ENCODE measurements at places on chromosomes 16 and 17.

- no peak for DNase-seq
Measured at GRCh38 chr17:38507921-38508569, 79.8 kb downstream of the ARHGAP23 start.

DNA sequence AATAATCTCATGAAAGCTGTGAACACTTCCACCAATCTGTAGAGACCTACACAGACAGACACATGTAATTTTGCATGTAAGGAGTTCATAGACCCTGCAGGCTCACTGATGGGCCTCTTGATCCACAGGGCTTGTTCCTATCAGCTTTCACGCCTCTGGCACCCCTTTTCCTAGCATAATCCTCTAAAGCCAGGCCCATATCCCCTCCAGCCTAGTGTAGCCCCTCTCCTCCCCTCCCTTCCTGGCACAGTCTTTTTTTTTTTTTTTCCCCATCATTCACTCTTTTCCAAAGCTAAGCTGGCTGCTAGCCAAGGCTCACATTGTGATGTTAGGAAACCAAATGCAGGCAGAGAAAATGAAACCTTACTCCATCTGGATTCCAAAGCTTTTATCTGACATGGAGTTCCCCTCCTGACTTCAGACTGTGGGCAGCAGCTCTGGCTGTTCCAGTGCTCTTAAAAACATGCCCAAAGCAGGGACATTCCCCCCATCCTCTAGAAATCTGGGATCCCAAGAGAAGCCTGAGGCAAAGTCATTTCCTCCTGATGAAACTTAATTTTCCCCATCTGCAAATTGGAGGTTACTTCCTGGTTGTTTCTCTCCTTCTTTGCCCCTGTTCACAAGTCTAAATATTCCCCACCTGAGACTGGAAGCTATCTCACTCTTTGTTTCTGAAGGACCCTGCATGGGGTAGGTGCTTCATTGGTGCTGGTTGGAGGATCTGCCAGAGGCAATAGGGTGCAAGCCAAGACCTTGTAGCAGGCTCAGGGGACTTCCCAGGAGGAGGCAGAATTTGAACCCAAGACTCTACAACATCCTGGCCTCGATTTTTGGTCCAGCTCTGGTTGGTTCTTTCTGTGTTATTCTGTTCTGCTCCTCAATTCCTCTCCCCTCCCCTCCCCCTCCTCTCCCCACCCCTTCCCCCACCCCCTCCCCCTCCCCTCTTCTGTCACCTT lies 9.9 kb upstream of the CCL5 start:
- DNase-seq: no peak

- peak; percentile 91 for DNase-seq
Measured at GRCh38 chr17:19507775-19508576, 25.7 kb upstream of the SLC47A1 start.

DNA sequence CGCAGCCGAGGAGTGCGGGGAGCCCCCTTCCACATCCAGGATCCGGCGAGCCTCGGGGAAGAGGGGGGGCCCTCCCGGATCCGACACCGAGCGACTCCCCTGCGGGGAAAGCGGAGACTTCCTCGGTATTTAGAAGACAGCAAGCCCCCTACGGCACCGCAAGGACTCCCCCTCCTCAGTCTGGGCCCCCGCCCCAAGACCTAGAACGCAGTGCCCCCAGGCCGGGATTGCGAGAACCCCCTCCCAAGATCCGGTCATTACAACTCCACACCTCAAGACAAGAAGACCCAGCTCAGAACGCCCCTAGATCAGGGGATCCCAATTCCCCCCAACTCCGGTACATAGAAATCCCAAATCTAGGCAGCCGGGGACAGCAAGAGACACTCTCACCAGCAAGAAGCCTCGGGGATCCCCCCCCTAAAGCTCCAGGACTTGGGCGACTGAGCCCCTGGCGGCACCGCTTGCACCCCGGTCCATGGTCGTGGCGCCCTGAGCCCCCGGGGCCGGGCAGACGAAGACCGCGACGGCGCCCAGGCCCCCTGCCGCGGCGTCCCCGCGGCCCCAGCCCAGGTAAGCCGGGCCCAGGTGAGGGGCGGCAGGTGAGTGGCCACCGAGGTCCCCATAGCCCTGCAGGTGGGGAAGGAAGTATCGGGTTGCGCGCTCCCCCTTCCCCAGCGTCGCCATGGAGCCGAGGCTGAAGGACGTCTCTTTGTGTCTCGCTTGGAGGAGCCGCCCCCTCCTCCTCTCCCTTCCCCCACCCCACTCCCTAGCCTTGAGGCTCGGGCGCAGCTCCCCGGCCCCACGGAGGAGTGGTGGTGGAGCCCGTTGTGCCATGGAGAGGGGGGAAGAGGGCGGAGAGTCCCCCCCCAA lies 641 bp downstream of the SBK1 start:
- DNase-seq: no peak

GRCh38 chr16:31187808-31188189 lies 7.9 kb downstream of the FUS start:
- no peak for DNase-seq

DNA sequence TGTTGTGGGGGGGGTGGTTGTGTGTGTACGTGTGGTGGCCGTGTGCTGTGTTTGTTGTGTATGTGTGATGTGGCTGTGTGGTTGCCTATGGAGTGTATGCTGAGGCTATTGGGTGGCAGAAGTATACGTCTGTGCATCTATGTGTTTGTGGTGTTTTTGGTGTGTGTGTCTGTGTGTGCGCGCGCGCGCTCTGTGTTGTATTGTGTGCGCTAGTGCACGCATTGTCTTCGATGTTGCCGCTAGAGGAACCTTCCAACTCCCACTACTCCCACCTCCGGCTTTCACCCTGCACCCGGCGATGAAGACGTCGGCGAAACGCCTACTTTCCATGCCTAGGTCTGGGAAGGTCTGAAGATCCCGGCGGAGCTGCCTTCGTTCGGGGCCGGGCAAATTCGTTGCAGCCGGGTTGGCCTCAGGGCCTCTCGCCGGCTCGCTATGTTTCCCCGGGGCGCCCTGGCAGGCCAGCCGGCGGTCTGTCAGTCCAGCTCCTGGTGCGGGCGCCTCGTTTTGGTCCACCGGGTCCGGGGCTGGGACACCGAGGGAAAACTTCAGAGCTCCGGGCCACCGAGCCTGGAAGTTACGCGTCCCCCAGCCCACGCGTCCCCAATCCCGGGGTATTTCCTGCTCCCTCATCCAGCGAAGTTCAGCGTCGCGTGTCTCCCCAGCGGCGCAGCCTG lies 5.2 kb upstream of the DLX4 start:
- no peak for DNase-seq

GRCh38 chr17:74452033-74452840 lies 14.2 kb upstream of the CD300A start:
- DNase-seq: peak; percentile 6

DNA sequence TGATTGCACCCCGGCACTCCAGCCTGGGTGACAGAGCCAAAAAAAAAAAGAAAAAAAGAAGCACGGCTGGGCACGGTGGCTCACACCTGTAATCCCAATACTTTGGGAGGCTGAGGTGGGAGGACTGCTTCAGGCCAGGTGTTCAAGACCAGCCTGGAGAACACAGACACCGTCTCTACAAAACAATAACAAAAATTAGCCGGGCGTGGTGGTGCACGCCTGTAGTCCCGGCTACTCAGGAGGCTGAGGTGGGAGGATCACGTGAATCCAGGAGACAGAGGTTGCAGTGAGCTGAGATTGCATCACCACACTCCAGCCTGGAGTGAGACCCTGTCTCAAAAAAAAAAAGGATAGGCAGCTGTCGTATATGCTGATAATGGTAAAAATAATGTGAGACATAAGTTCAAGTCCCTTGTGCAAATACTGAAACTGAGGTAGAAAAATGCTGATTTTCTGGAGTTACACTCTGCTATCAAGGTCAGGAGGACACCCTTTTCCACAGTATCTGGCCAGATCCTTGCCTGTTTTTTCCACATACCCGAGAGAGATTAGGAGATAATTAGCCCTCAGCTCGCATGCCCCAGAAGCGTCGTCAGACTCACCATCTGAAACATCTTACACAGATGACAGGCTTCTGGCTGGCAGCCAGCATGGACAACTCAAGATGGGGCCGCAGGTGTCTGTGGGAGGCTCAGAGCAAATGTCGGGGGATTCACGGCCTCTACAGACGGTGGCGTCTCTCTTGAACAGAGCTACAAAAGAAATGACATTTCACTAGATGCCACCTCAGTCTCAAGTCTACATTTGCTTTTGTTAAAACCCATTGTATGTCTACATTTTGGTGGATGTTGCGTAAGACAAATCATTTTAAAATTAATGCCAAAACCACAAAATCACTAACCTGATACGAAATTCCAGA lies 36.8 kb downstream of the WDR45B start:
- DNase-seq: no peak

- DNase-seq: peak; percentile 56
Measured at GRCh38 chr16:30473231-30474073, 910 bp downstream of the ITGAL start.

GRCh38 chr17:57959929-57960328 lies 4.7 kb upstream of the CUEDC1 start:
- no peak for DNase-seq

DNA sequence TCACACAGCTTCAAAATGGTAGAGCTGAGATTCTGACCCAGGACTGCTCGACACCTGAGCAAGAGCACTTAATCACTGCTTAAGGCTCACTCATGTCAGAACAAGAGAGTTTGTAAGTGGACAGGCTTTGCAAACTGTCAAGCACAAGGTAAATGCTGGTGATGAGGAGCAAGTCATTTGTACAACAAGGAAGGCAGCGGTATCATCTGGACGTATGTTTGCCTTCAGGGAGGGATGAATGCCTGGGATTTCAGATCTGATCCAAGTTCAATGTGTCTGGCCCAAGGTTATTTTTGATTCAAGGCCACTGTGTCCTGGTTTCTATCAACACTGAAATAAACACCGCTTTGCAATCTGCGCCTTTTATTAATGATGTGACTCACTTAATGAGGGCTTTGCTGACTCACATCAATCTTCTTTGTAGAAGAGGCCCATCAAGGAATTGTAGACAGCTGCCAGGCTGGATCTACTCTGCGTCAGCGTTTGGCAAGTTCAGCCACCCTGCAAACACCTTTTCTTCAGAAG lies 174.4 kb upstream of the HS3ST3A1 start:
- DNase-seq: no peak

- DNase-seq: no peak
Measured at GRCh38 chr17:42529061-42529460, 7.0 kb upstream of the NAGLU start.

DNA sequence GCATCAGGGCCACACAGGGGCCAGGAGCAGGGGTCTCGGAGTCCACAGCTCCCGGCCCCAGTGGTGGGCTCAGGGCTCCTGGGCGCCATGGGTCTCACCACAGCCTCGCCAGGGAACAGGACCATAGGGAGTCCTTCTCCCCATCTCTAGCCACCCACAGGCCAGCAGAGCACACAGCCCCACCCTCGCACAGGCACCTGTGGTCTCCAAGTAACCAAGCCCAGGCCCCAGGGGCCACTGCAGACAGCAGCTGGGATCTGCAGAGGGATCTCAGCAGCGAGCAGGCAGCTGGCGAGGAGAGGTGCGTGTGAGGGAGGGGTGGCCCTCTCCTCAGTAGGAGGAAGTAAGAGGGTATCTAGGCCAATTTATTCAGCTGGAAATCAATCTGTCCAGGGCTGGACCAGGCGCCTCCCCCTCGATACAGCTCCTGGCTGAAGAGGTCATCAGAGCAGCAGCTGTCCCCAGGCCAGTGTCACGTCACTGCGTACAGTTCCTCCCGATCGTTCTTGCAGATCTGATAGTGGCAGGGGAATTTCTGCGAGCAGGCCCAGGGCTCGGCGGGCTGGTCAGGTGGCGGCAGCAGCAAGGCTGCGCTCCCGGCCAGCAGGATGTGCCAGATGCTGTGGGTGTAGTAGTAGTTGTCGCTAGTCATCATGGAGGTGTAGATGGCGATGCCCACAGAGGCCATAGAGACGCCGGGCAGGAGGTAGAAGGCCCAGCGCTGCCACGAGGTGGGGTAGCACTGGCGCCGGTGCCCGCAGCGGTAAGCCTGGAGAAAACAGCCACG lies 1.4 kb upstream of the MRPL28 start:
- DNase-seq: no peak

GRCh38 chr16:20940871-20941635 lies 40.5 kb downstream of the LYRM1 start:
- DNase-seq: no peak

GRCh38 chr17:77892469-77893143 lies 65.9 kb upstream of the TNRC6C start:
- DNase-seq: no peak

DNA sequence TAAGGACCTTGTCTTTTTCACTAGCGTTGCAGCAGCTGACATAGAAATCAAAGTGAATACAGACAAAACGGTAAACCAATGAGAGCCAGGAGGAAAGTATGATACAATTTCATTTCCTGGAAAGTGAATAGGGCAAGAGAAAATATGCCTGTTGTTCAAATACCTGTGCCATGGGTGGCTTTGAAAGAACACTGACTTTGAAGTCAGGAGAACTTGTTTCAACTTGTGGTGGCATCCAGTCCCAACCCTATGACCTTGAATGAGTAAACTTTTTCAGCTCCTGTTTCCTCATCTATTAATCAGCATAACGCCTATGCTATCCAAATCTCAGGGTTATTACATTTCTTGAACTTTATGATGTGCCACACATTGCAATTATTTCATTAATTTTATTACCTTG lies 173.7 kb upstream of the HS3ST3A1 start:
- no peak for DNase-seq

GRCh38 chr17:73430848-73431247 lies 119.0 kb upstream of the CDC42EP4 start:
- DNase-seq: no peak

DNA sequence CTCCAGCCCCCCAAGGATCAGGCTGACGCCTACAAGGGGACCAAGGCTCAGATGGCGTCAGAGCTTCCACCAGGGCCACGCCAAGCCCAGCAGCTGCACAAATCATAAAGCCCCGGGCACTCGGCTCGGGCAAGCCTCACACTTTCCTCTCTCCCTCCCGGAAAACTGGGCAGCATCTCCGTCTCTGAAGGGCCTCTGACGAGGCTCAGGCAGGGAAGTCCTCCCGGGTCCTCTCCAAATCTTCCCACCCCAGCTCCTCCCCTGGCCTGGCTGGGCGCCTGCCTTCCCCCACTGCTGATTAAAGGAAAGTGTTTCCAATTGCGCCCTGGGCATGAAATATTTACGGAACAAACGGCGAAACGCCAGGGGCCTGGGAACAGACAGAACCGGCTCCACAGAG lies 38.5 kb downstream of the PIEZO1 start:
- no peak for DNase-seq

- no peak for DNase-seq
Measured at GRCh38 chr16:75485230-75486013, 9.8 kb downstream of the CHST6 start.

- no peak for DNase-seq
Measured at GRCh38 chr17:79090443-79091225, 16.0 kb downstream of the ENGASE start.

DNA sequence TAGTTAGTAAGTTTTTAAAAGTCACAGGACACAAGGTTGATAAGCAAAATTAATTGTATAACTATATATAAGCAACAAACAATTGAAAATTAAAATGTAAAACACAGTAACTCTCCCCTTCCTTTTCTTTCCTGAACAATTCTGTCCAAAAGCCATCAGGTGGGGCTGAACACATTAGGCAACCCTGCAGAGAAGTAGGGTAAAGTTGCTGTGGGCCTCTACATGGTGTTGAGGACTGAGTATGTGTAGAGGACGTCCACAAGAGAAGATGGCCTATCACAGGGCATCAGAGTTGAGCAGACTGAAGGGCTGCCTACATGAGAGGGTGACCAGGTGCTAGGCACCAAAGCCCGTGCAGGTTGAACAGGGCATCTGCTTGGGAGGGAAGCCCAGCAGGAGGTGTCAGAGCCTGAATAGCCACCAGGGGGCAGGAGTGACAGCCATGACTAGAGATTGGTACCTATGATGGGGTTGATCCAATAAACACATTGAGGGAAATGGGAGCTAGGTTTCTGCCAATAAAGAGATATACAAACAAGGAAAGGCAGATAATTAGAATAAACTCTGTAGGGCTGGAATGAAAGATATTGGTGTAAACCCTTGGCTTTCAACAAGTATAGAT lies 415.1 kb downstream of the NPIPA8 start:
- DNase-seq: peak; percentile 52

Data from CD4-positive, alpha-beta T cell treated with Interleukin-12 subunit alpha and Interleukin-12 subunit beta, for 1 hour (primary cell).